ENCODE measurements at places on chromosomes 7 and 10.

DNA sequence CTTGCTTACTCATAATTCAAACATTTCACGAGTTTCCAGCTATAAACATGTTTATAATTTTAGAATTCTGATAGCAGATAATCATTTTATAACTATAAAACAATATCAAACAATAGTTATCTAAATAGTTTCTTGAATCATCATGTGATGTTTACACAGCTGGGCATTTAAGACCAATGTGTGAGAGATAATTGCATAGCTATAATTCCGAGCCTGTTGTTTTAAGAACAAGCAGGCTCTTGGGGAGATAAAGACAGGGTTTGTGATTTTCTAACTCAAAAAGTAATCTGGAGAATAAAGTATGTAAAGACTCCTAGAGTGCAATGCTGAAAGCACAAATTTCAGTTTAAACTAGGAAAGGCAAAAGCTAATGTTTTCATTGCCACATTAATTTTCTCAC lies 331.2 kb downstream of the LRRTM3 start:
- no peak for DNase-seq

DNA sequence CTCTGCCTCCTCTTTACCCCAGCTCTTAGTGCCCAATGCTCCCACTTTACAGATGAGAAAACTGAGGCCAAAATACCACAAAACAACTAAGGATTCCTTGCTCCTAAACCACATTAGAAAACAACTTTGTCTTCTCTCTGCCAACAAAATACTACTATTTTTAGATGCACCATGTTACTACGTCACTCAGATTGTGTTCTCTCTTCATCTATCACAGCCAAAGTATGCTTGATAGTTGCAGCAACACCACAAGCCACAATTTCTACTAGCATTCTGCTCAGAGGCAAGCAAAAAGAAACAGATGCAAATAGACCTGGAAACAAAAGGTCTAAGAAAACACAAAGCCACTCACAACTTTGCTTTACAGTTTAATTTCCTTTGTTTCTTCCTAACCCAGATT lies 3.3 kb upstream of the PDE1C start:
- no peak for DNase-seq

GRCh38 chr7:1247527-1248041 lies 14.9 kb downstream of the UNCX start:
- no peak for DNase-seq

- DNase-seq = no peak
These were observed 358.1 kb downstream of the SUGCT start for GRCh38 chr7:40492946-40493345.

GRCh38 chr10:30959836-30960210 lies 71.8 kb downstream of the ZNF438 start:
- no peak for DNase-seq

- DNase-seq = no peak
These were observed 100.0 kb downstream of the TCERG1L start for GRCh38 chr10:131211559-131211958.

DNA sequence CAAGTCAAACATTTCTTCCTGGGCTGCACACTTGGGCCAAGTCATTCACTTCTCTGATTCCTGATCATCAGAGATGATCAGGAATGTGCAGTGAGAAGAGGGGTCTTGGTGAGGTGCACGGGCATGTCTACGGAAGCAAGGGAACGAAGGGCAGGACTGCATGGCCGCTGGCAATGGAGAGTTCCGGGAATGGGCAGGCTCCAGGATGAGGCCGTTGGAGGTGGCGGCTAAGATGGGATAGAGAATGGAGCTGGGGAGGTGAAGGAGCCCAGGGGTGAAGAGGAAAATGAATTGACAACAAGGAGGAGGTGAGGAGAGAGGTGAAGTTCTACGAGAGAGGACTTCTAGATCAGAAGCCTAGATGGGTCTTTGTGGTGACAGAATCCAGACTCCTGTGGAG lies 260.0 kb downstream of the GRID1 start:
- no peak for DNase-seq

DNA sequence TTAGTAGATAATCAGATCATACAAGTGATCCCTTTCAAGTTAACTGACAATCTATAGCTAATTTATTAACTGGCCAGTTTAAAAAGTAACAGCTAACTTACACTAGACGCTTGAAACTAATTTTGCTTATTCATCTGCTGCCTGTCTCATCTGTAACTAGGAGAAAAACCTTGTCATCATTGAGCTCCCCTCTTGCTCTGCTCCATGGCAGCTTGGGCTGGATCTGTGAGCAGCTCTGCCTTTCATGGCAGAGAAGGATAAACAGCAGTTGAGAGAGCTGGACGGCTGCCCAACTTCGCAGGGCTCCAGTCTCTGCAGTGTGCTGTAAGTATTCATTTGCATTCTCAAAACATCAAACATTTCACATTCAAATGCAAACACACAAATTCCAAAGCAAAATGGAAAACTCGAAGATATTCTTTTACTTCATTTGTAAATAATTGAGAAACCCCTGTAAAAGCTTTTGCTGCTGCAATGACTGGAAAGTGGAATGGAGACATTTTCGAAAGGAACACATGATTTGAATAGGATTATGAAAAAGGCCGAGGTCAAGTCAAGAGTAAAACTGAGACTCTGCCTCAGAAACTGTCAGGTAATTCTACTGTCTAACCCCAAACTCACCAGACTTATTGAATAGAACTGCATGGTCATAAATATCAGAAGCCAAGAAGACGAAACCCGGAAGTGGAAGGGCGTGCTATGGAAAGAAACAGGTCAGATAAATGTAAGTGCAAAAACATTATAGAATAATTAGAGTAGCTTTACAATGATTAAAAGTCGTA lies 17.6 kb downstream of the SLC35B4 start:
- peak; percentile 69 for DNase-seq

- DNase-seq = no peak
These were observed 366.9 kb downstream of the PHTF2 start for GRCh38 chr7:78165454-78165853.

DNA sequence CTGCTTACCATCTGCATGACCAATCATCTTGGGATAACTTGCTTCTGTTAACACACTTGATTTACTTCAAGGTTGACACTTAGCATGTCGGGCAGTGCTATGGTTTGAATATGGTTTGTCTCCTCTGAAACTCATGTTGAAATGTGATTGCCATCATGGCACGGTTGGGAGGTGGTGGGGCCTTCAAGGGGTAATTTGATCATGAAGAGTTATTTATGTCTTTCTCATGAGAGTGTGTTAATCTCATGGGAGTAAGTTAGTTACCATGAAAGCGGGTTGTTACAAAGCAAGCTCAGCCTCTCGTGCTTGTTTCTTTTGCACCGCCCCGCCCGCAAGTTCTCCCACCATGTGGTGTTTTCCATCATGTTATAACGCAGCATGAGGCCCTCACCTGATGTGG lies 163.6 kb downstream of the DOCK4 start:
- DNase-seq = no peak

DNA sequence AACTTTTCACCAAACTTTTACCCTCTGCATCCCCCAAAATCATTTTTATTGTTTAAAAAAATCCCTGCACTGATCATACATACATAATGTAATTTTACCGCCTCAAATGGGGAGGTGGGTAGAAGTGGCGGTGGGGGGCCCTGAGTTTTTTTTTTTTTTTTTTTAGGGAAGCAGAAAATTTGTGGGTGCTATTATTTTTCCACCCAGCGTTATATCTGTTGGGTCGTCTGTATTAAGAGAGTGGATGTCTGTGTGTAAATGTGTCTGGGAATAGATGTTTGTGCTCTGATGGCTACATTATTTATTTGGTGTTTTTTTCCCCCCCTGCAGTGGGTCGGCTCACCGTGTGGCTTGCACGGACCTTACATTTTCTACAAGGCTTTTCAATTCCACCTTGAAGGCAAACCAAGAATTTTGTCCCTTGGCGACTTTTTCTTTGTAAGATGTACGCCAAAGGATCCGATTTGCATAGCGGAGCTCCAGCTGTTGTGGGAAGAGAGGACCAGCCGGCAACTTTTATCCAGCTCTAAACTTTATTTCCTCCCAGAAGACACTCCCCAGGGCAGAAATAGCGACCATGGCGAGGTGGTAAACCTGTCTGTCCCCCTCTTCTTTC lies 438 bp downstream of the ARID5B start:
- peak; percentile 44 for DNase-seq

Data from MM.1S (cell line).